B cell (primary cell): ENCODE measurements at places on chromosomes 12 and 14.
A peak's percentile ranks its signal among the peaks of the same experiment; 100 is the strongest.

- DNase-seq: no peak
Observed at GRCh38 chr14:99648027-99648784, 3.3 kb downstream of the HHIPL1 start.

DNA sequence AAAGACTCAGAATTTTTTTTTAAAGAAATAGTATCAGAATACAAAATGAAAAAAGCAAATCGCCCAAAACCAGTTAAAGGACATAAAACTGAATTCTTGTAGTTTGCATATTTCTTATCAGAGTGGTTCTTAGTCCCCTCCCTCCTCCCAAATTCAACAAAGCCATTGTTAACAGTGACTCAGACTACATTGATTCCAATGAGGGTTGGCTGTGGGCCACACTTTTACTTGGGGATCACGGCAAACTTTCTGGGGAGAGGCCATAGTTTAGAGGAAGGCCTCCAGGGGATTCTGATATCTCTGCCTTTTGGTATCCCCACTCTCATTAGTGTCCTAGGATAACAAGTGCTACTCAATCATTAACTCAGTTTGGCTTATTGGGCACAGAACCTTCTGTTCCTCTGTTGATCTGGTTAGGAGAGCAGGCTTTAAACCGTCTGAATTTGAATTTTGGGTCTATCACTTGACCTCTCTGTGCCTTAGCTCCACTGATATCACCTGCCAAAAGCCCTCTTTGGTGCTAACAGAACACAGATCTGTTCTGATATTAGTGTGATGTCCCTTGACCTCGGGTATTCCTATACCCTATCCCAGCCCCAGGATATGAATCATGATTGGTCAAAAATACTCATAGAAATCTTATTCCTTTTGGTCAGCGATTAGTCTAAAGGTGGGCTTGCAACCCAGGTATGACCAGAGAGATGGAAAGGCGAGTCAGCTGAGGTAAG lies 45.2 kb upstream of the APPL2 start:
- no peak for DNase-seq

- peak; percentile 59 for DNase-seq
Observed at GRCh38 chr12:55068416-55069010, 48.7 kb downstream of the NEUROD4 start.

- no peak for DNase-seq
Observed at GRCh38 chr12:93978553-93978952, 169.8 kb upstream of the PLXNC1 start.

GRCh38 chr14:77459072-77459723 lies 1.3 kb downstream of the AHSA1 start:
- peak; percentile 72 for DNase-seq

GRCh38 chr14:55626131-55626530 lies 46.1 kb downstream of the KTN1 start:
- no peak for DNase-seq

- DNase-seq: no peak
Observed at GRCh38 chr14:95679148-95679815, 6.9 kb upstream of the TCL1B start.

- DNase-seq: no peak
Observed at GRCh38 chr12:830111-830867, 77.9 kb downstream of the WNK1 start.

- no peak for DNase-seq
Observed at GRCh38 chr12:23810329-23810902, 139.1 kb downstream of the SOX5 start.

GRCh38 chr12:22046090-22046967 lies at the start of gene CMAS:
Gene CMAS, plus strand, starts transcription at chr12:22046218. Its CDS starts 86 bp downstream, at chr12:22046304.
- peak; percentile 77 for DNase-seq

DNA sequence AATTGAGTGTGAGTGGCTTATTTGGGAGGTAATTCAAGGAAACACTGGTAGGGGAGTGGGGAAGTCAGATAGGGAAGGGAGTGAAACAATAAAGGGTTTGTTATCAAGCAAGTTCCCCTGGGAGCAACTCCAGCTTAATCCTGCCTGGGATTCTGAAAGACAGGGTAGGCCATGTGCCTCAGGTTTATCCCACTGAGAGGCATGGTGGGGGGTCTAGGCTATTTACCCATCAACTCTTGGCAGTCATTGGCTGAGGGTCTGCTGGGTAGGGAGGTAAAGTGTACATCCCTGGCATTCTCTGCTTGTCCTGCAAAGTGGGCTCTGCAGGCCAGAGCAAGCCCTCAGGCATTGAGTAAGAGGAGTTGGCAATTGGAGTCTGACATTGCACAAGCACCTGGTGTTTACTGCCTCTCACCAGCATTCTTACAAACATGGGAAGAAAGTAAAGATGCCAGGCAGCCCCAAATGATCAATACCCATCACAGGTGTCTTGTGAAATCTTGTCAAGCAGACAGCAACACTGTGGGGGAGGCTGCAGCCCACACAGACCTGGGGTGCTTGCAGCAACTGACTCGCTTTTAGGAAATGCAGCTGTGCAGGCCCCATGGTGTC lies 169.3 kb downstream of the KTN1 start:
- DNase-seq: no peak

- DNase-seq: no peak
Observed at GRCh38 chr14:56751471-56751870, 58.8 kb downstream of the OTX2 start.

DNA sequence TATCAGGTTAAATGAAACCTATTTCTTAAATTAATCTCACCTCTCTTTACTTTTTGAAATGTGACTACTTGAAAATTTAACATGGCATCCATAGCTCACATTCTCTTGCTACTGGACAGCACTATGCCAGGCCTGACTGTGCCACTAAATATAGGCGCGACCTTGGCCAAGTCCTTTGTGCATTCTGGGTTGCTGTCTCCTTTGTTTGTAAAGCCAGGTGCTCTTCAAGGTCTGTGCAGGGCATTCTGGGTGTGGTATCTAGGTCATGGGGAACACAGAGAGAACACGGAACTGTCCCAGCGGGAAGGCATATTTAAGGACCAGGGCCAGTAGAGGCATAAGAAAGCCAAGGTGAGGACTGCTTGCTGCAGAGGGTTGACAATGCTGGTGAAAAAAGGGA lies 121.2 kb downstream of the ZNF664 start:
- no peak for DNase-seq

DNA sequence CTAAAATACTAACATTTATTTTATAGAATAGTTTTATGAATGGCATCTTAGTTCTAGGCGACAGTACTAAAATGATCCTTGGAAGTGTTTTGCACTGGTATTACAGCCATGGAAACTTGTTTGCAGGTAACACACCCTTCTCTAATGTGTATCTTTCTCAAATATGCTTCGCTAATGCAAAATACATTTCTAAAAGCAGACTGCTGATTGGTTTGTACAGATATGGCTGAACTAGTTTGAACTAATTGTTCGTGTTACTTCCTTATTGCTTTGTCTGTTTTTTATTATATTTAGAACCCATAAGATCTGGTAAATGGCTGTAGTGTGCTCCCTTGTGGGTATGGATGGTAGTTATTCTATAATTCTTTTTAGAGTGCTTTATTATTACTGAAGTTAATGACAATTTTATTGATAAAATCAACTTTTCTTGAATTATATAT lies 53.0 kb downstream of the ATF7IP start:
- DNase-seq: no peak

- no peak for DNase-seq
Observed at GRCh38 chr12:105076913-105077312, 7.3 kb downstream of the ALDH1L2 start.

GRCh38 chr12:32589165-32589865 lies 89.8 kb upstream of the DNM1L start:
- no peak for DNase-seq

DNA sequence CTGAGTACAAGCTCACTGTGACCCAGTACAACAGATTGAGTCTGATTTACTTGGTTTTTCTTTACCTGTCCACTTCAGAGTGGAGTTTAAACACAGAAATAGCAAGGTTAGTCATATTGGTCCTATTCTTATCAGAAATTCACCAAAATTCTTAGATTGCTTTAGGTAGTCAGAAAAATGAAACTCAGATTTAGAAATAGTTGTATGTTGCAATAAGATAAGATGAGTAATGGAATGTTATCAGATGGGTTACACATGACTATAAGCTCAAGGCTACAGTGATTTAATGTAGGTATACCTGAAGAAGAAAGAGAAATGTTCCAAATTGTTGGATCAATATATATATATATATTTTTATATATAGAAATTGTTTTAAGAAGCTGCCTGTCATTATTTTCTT lies 524.1 kb downstream of the LRFN5 start:
- no peak for DNase-seq

- DNase-seq: no peak
Observed at GRCh38 chr14:79332504-79333197, 878.7 kb downstream of the DIO2 start.

- no peak for DNase-seq
Observed at GRCh38 chr14:101250948-101251811, 310.1 kb upstream of the DIO3 start.

DNA sequence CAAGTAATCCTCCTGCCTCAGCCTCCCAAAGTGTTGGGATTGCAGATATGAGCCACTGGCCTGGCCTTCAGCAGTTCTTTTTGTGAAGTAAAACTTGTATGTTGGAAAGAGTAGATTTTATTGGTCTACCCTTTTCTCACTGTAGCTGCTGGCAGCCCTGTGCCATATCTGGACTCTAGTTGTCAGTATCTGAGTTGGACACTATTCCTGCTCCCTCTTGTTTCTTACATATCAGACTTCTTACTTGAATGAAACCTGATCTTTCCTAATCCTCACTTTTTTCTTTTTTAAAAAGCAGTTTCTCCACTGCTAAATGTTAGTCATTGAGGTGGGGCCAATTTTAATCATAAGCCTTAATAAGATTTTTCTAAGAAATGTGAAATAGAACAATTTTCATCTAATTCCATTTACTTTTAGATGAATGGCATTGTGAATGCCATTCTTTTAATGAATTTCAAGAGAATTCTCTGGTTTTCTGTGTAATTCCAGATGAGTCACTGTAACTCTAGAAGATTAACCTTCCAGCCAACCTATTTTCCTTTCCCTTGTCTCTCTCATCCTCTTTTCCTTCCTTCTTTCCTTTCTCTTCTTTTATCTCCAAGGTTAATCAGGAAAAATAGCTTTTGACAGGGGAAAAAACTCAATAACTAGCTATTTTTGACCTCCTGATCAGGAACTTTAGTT lies 88.7 kb downstream of the APAF1 start:
- DNase-seq: no peak

DNA sequence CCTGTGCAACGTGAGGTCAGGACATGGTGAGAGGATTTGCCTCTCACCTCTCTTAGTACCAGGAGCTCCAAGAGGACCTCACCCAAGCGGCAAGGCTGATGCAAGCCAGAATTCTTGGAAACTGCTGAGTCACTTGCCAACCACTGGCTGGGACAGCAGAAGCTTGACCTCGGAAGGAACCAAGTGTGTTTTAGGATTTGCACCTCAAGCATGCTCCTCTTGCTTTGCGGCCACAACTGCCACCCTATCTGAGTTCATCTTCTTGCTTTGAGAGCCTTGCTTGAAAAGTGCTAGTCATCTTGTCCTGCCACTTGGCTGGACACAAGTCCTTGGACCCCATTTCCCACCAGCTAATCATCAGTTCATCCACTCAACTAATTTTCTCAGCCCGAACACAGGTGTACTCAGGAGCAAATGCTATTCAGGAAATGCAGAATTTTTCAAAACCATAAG lies 195.8 kb downstream of the SLC25A21 start:
- no peak for DNase-seq

- DNase-seq: no peak
Observed at GRCh38 chr12:3545121-3545796, 54.3 kb downstream of the PRMT8 start.

DNA sequence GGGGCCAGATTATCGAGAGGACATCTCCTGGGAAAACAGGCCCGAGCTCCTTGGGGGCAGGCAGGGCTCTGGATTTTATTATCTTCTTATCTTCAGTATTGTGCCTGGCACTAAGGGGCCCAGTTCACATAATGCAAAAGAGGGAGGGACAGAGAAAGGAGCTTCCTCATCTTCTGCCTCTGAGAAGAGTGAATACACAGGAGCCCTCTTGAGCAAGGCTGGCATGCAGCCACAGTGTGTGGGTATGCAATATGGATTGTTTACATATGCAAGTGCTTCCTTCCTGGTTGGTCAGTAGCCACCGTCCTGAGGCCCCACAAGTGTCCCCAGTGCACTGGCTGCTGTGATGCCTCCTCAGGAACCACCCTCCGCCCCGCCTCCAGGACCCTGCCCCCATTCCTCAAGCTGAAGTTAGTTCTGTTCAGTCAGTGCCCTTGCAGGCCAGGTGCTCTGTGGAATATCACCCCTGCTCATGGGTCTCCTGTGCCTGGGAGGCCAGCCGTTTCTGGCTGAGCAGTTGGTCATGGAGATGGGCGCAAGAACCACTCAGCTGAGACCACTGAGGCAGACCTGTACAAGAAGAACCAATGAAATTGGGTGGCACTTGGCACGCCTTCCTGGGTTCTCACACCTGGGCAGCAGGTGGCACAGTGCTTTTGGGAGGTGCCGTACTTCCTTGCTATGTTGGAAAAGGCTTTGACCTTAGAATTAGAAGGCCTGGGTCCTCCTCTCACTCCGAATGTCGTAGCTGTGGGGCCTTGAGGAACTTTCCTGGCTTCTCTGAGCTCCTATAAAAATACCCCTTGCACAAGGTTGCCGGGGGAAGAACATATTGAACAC lies 35.1 kb upstream of the ACTN1 start:
- no peak for DNase-seq
